Mucosa of gallbladder (tissue), 1 donor: ENCODE measurements at places on chromosomes 5 and 9. TPM values are rescaled to one million over a fixed set of nuclear protein-coding genes. Genes with fewer than 3 reads are reported as not detected.

Gene OBP2B
- total RNA-seq, result not detected

Gene NEURL1B
- 27.9 TPM for total RNA-seq

Gene HTR1A
- not detected for total RNA-seq

- no peak for DNase-seq
Observed at GRCh38 chr5:136195971-136196820, 3.2 kb upstream of the SMIM32 start.
